AG09319 (cell line): ENCODE measurements at places on chromosomes 12 and 14.

- no peak for DNase-seq
These were observed 1562.4 kb downstream of the AACS start for GRCh38 chr12:126627596-126627995.

DNA sequence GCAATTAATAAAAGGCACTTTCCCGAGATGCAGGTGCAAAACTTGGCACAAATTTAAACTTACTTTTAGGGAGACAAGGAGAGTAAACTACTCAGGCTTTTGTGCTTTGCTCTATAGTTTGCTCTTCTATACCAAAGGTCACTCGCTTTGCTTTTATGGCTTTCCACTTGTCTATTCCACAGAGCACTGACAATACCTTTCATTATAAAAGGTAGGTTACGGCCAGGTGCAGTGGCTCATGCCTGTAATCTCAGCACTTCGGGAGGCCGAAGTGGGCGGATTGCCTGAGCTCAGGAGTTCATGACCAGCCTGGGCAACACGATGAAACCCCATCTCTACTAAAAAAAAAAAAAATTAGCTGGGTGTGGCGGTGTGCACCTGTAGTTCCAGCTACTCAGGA is 32.9 kb downstream of the ALKBH1 start:
- DNase-seq: no peak

GRCh38 chr14:57729208-57730187 is 136.4 kb downstream of the SLC35F4 start:
- DNase-seq: no peak

DNA sequence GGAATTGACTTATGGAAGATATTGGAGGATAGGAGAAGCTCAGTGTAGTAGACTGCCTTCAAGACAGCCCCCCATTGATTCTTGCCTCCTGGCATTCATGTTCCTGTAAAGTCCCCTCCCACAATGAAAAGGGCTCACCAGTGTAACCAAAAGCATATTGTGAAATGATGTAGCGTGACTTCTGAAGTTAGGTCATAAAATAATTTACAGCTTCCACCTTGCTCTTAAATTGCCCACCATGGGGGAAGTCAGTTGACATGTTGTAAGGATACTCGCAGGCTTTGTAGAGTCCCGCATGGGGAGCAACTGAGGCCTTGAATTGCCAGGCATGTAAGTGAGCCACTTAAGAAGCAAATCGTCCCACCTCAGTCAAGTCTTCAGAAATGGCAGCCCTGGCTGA is 25.1 kb downstream of the GTSF1 start:
- DNase-seq: no peak

DNA sequence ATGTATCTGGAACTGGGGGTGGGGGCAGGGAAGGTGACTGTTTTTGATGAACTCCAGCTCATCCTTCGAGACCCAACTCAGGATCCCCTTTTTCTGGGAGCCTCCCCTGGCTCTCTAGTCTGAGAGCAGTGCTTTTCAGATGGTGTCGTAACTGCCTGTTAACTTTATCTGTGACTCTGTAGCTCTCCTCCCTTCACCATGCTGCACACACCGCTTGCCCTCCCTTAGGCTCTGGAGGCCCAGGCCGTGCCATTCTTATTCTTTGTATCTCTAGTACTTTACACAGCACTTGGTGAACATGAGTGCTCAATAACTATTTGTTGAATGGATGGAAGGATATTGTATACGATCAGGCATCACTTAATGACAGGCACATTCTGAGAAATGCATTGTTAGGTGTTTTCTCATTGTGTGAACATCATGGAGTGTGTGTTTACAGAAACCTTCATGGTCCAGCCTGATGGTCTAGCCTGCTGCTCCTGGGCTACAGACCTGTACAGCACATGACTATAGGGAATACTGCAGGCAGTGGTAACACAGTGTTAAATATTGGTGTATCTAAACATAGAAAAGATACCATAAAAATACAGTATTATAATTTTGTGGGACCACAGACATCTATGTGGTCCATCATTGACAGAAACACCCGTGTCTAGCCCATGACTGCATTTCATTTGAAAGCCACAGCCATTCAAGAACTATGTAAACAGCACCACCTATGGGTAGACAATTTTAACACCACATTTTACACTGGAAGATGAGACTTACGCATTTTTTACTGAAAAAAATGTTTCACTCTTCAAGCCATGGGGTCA is 91.8 kb downstream of the EML1 start:
- DNase-seq: peak; percentile 43

DNA sequence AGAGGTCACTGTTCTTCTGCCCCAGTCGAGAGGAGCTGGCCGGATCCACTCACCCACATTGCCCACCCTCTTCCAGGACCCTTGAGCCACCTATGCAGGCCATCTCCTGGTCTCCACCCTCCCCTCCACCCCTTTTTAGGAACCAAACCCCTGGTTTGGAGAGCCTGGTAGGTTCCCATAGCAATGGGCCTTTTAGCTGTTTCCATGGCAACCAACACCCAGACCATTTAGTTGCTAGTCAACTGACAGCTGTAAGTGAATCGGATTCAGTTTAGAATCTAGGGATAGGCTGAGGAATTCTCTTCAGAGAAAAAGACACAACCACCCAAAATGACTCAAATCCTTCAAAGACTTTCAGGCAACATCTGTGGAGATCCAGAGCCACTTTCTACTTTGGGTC is 16.5 kb downstream of the NPC2 start:
- no peak for DNase-seq

GRCh38 chr14:33932576-33933345 is 18.1 kb downstream of the EGLN3 start:
- DNase-seq: no peak

- no peak for DNase-seq
These were observed 116.6 kb downstream of the SLC25A47 start for GRCh38 chr14:100439781-100440180.

DNA sequence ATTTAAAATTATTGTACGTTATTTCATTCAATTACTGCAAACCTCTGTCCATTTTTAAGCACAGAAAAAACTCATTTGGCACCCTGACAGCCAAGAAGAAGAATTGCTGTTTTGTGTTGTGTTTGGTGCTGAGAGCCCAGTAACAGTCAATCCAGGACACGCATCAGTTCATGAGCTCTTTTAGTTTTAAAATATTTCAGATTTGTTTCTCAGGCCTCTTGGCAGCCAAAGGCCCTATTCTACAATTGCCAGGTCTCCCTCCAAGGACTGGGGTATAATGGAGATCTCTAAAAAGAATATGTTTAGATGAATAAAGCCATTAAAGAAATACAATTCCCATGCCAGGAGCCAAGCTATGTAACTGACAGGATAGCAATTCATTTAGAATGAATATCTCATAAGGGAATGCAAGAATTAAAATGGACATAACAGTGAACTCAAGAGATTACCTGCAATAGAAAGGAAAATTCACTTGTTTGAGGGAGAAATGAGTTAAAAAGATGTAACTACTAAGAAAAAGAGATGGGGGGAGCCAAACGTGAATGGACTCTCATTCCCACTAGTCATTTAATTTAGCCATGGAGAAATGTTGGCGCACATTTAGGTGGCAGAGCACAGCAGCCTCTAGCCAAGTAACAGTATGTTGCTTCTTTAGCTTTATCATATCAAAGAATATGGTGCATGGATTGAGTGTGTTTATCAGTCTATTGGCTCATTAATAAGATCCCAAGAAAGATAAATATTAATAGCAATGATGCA is 140.6 kb upstream of the PELI2 start:
- no peak for DNase-seq

DNA sequence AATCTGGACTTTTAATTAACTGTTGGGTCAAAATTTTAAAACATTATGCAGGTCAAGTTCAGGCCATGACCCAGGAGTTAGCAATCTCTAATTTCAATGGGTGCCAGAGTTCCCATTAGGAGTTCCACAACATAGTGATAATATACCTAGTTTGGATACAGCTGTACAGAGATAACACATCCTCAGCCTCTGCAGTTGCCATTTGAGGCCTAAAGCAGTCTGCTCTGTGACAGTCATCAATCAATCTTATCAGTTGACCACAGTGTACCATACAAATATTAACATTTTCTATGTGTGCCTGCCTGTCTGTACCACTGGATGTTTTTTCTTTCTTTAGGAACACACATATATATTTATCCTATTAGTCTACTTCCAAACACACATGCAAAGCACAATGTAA is 54.0 kb upstream of the BBS10 start:
- DNase-seq: no peak

DNA sequence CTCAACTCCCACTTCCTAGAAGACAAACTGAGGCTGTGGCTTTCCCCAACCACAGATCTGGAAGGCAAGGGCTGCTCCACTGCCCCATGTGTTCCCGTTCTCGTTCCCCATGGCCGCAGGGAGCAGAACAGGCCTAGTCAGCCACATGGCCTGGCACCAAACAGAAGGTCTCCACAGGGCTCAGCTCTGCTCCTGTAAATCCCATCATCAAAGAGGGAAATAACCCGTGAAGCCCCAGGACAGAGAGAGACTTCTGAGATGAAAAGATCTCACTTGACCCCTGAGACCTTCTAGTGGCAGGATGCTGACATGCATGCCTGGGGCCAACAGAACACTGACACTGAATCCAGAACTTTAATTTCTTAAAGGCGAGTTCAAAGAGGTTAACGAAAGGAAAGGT is 68.9 kb downstream of the BCL11B start:
- DNase-seq: no peak

DNA sequence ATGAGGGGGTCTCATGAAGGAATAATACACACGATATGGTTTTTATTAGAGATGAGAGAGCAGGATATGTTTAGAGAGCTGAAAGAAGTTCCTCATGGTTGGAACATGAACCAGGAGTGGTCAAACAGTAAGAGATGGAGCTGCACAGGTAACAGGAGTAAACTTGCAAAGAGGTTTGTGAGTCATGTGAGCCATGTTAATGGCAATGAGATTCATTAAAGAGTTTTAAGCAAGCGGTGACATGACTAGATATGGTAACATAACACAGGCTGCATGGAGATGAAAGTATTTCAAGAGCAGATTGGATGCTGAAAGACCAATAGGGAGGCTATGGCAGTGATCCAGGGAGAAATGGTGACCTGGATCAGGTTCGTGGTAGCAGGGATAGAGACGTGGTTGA is 62.6 kb upstream of the SSTR1 start:
- no peak for DNase-seq

DNA sequence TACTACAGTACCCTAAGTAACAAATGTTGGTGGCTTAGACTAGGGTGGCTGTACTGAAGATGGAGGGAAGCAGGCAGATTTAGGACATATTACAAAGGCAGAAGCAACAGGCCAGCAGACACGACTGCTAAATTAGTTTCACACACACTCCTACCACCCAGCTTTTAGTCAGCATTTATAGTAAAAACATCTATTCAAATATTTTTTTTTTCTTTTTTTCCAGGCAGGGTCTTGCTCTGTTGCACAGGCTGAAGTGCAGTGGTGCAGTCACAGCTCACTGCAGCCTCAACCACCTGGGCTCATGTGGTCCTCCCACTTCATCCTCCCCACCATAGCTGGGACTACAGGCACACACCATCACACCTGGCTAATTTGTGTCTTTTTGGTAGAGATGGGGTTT is 72.9 kb downstream of the CDK17 start:
- no peak for DNase-seq

DNA sequence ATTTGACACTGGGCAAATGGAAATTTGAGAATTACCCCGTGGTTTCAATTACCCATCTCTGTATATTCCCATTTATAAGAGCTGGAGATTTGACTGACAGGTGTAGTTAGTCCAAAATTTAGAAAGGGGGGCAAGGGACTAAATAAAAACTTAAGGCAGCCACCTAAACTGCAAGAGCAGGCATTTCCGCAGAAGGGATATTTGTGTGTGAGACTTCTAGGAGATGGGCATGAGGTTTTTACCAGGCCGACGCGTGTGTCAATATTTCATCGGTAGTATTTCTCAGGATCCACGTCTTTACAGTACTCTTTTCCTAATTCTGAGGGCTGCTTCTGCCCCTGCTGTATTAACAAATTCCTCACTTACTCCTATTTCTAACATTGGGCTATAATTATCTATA is 1.4 kb downstream of the FAR2 start:
- no peak for DNase-seq

DNA sequence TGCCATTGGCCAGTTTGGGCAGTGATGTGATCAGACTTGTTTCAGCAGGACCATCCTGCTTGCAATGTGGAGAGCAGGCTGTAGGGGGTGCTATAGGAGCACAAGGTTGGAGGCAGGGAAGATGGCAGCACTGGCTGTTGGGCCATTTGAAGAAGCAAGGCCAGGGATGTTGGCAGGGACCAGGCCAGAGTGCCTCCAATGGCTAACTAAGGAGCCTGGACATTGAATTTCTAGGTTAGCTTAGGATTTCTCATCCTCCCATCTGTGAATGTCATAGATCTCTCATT is 23.5 kb downstream of the FGF23 start:
- no peak for DNase-seq

GRCh38 chr12:57803319-57803893 is 15.1 kb downstream of the AVIL start:
- no peak for DNase-seq

DNA sequence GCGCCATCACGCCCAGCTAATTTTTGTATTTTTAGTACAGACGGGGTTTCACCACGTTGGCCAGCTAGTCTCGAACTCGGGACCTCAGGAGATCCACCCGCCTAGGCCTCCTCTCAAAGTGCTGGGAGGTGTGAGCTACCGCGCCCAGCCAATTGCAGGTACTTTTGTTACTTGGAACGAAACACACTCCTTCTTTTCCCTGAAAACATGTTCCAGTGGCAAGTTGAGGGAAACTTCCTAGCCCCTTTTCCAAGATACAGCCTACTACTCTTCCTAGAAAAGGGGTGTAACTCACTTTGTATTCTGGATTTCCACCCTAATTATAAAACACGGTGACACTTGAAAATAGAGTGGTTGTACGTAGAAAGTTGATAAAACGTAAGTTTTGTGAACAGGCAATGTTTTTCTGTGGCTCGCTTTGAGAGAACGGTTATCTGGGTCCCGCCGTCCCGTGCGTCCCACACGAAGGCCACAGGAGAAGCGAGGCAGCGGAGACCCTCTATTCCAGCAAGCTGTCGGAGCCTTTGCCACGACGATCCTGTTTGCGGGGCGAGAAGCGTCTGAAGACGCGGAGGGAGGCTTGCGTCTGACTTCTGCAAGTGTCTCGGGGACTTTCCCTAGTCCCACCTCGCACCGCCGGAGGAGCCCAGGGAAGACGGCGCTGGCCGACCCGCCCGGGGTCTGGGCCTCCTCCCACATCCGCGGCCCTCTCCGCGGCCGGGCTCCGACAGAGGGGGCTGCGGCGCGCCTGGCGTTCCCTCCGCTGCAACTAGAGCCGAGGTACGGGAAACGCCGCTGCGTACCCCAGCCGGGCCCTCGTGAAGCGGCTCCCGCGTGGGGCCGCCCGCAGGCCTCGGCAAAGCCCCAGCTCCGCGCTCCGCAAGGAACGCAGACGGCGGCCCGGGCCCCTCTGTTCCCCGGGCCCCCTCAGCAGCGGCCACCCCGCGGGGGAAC is 745 bp downstream of the CDCA4 start:
- DNase-seq: no peak

GRCh38 chr12:123856681-123857080 is 94.6 kb downstream of the DNAH10 start:
- DNase-seq: no peak
